ENCODE measurements at places on chromosomes 4 and X. TPM values are rescaled to one million over a fixed set of nuclear protein-coding genes. Genes with fewer than 3 reads are reported as not detected.

TMSB15C gene
- 0.26 TPM for total RNA-seq

NIPAL1 gene
- total RNA-seq, result 1.2 TPM

FMR1 gene
- total RNA-seq, result 25.8 TPM

TMPRSS11D gene
- total RNA-seq, result not detected

POU4F2 gene
- total RNA-seq, result not detected

FUNDC1 gene
- 24.2 TPM for total RNA-seq

CTAG1B gene
- not detected for total RNA-seq

CYLC1 gene
- not detected for total RNA-seq

MAB21L2 gene
- not detected for total RNA-seq

RENBP gene
- 0.18 TPM for total RNA-seq

FAM47E gene
- total RNA-seq, result 0.08 TPM
